ENCODE measurements at places on chromosomes 5 and 9.

DNA sequence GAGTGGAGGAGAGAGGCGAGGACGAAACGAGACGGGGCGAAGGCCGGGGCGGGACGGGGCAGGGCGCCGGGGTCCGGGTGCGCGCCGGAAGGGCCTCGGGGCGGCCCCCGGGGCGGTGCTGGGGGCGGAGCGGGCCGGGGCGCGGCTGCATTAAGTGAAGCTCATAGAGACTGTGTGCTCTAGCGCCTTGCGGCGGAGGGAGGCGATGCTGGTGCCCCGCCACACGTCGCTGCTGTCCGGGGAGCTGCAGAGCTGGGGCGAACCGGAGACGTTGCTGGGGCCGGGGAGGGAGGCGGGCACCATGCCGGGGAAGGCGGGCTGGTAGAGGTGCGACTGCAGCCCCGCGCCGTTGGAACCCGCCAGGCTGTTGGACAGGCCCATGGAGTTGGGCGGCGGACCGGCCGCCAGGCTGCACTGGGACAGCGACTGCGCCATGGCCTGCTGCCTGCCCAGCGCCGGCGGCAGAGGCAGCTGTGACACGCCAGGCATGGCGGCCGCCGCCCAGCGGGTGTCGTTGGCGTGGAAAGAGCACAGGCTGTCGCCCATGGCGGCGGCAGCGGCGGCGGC, 8.3 kb downstream of the OTP start:
- no peak for DNase-seq

DNA sequence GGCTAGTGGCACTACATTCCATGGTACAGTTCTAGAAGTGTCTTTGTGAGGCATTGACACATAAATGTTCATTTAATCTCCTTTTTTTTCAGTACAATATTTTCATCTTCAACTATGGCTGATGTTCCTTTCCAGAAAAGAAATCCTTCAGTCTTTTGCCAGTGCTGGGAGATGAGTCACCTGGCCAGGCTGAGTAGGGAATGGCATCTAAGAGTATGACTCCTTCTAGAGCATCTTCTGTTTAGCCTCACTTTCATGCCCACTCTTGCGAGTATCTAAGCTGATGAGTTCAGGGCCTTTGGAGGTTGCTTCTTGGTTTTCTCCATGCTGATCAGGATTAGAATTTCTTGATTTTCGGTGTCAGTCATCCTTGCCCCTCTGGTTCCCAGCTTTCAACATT, 124.4 kb downstream of the SLC28A3 start:
- no peak for DNase-seq

GRCh38 chr5:178304761-178305645, 72.4 kb upstream of the PHYKPL start:
- DNase-seq = no peak

DNA sequence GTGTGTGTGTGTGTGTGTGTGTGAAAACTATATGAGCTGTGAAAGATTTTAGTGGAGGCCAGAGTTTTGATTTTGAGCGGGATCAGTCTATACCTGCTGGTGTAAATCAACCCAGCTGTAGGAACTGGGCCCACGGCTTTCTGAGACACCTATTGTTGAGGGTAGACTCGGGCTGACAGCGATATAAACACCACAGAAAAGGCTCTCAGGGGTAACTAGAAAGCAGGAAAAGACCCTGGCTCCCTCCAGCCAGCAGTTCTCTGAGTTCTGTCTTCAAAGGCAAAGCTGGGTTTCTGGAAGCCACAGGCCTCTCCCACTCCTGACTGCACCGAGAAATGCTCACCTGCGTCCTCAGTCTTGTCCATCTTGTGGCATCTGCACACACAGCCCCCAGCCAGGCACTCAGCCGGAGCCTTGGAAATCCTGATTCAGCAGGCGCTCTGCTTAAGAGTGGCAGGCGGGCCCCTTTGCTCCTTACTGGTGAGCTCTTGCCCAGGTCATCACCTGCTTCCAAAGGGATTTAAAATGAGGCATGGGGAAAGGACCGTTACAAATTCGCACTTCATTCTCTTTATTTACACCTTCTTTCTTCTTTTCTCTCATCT, 223.3 kb downstream of the NDUFS4 start:
- no peak for DNase-seq

GRCh38 chr5:40791715-40792139, 6.4 kb downstream of the PRKAA1 start:
- no peak for DNase-seq

DNA sequence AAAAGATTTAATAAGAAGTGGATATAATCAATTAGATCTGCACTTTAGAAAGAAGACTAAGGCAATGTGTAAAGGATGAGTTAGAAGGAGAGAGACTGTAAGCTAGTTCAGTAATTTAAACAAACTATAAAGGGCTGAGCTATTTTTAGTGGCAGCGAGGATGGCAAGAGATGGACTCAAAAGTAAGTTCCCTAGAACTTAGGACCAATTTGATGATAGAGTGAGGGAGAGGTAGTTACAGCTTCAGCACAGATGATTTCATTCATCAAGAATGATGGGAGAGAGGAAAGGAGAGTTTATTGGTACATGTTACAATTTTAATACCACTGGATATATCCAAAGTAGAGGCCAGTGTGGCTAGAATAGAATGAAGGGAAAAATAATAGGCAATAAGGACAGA, 19.1 kb downstream of the NADK2 start:
- no peak for DNase-seq

DNA sequence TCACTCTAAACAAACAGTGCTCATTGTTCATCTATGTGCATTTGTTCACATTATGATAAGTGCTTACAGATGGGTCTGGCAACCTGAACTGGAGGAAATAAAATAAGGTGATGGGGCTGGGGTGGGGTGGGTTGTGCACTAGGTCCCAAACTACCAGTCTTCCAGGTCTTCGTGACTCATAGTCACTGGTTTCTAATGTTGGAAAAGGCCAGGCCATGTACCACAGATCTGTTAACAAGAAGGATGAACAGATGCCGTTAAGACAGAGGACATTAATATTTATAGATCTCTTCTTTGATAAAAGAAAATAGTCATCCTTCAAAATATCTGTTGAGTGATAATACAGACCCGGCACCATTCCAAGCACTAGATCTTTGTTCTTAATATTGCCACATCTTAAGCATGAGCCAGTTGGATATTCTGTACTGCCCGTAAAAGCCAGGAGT, 71.4 kb upstream of the STARD4 start:
- DNase-seq = no peak

DNA sequence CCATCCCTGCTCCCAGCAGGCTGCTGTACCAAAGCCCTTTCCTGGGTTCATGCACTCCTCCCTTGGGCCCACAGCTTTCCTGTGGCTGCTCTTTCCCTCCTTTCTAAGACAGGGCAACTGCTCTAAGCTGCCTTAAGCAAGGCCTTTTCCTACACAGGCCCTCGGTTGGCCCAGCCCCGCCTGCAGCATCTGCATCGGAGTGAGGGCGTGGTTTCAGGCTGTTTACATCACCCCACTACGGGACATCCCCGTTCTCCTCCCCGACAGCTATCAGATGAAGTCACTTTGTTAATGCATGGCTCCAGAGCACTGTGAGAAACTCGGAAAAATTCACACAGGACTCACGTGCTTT, 3.4 kb downstream of the DPH7 start:
- DNase-seq = no peak

DNA sequence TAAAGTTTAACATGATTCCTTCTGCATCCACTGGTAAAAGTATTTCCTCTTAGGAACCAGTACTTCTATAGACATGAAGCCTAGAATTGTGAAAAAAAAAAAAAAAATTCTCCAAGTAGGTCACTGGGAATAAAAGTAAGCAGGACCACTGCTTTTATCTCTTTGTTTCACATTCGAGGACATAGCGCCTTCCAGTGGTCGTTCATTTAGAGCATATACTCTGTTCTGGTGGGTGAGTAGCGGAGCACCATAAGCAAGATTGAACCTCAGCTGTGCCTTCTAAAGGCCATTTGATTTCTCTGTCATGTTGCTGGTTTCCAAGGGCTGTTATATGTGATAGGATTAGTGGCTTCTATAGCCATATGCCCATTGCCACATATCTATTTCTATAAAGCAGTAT, 393.1 kb downstream of the TMEM232 start:
- no peak for DNase-seq

DNA sequence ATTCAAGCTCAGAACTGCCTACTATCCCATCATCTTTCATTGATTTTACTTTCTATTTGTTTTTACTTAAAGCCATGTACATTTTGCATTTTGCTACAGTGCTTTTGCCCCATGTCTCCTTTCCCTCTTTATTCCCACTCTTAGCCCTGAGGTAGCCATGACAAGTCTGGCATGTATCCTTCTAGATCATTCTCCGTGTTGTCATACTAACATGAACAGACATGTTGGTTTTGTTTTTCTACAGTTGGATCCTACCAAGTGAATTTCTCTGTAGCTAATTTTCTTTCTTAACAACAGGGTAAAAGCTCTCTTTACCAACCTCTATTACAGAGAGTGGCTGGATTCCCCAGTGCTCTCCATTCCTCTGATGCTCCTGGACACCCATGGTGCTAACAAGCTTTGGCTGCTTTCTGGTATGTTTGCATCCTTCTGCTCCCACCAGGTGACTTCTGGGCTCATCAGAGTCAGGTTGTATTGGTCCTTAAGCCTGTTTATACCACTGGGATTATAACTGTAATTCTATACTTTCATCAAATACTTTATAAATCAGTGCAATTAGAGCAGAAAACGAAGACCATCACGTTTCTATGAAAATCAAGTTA, 38.8 kb upstream of the BOD1 start:
- no peak for DNase-seq

GRCh38 chr5:76782444-76782843, 36.4 kb upstream of the F2RL1 start:
- DNase-seq = no peak

DNA sequence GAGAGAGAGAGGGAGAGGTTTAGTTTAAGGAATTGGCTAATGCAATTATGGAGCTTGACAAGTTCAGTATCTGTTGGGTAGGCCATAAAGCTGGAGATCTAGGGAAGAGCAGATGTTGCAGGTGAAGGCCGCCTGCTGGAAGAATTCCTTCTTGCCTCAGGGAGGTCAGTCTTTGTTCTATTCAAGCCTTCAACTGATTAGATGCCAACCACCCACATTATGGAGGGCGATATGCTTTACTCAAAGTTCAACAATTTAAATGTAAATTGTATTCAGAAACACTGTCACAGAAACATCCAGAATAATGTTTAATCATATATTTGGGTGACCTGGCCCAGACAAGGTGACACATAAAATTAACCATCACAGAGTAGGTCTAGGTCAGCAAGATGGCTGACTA, 51.7 kb upstream of the SSBP2 start:
- no peak for DNase-seq

DNA sequence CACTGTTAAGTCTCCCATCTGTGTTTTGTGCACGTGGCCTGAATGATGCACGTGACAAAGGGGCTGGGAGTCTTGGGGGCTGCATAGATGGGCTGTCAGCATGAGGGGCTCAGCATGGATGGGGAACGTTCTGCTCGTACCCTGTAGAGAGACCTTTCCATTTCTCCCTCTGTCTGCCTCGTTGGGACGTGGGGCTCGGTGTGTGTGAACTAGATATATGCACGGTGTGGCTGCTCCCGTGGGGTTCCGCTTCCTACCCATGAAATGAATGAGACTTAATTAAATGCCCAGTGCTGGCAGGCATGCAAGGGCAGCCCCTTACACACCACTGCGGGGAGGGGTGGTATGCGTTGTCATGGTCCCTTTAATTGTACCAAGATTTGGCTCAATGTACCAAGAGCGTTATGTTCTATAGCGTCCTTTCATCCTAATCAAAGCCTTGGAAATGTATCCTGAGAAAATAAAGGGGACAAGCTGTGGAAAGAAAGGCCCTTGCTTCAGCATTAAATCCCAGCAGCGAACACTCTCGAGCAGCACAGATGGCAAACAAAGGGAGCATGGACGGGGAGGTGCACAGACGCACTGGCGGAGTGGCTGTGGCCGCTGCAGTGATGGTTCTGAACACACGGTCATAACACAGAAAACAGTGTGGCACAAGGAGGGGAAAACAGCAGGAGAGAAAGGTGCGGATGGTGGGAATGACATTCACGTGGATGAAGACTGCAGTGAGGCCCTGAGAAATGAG, 66.8 kb downstream of the RASGEF1C start:
- no peak for DNase-seq

GRCh38 chr5:68565427-68565826, 349.9 kb downstream of the PIK3R1 start:
- DNase-seq = no peak

DNA sequence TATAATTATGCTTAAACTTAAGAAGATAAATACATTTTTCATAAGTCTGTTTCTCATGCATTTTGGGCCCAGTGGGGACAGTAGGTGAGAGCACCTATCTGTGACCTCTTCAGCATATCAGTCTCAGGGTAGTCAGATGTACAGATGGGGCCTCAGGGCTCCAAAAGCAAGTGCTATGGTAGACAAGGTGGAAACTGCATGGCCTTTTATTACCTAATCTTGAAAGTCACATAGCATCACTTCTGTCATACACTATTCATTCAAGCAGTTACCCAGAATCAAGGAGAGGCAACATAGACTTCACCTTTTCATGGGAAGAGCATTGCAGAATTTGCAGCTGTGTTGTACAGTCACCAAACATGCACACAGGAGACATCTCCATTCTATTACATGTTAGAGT, 94.8 kb downstream of the SV2C start:
- no peak for DNase-seq

DNA sequence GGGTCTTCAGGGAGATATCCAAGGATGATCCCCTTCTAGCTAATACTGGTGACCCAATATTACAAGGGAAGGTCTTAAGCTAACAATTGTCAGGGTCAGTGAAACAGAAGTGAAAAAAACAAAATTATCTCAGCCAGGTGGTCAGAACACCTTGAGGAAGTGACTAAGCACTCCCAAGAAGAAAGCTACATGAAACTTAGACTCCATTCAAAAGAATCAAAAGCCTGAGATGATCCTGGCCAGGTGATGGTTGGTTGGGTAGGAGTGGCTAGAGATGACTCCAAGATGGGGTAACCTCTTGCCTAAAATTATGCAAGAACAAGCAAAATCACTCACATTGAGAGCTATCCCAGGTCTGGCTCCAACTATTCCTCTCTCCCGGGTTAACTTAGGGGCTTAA, 5.4 kb downstream of the VCP start:
- no peak for DNase-seq

- no peak for DNase-seq
Measured at GRCh38 chr9:94870793-94871558, 144.5 kb downstream of the AOPEP start.

- DNase-seq = no peak
Measured at GRCh38 chr9:136974817-136975535, 2.3 kb upstream of the PTGDS start.

DNA sequence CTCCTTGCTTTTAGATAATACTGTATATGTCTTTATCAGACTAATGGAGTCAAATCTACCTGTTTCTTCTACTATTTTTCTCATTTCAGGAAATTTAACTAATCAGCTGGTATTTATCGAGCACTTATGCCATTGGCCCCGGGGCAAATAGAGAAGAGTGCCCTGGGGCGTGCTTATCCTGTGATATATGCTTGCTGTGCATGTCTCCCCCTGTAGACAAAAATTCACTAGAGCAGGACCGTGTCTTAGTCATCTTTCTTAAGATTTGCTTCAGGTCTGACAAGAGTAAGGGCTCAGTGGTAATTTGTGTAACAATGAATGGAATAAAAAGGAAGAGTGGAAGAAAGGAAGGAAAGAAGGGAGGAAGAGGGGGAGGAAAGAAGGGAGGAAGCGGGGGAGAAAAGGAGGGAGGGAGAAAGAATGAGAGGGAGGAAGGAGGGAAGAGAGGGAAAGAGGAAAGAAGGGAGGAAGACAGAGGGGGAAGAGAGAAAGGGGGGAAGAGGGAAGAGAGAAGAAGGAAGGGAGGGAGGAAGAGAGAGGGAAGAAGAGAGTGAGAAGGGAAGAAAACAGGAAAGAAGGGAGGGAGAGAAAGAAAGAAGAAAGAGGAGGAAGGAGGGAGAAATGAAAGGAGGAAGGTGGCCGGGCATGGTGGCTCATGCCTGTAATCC, 295.7 kb upstream of the PANK3 start:
- DNase-seq = no peak

Data from activated T-helper 1 cell treated with anti-CD3 and anti-CD28 coated beads, Interleukin-2, amount 50 U/mL, for 16 hours (primary cell).